ENCODE measurements at places on chromosomes 12 and 14.
A peak's percentile ranks its signal among the peaks of the same experiment; 100 is the strongest.

DNA sequence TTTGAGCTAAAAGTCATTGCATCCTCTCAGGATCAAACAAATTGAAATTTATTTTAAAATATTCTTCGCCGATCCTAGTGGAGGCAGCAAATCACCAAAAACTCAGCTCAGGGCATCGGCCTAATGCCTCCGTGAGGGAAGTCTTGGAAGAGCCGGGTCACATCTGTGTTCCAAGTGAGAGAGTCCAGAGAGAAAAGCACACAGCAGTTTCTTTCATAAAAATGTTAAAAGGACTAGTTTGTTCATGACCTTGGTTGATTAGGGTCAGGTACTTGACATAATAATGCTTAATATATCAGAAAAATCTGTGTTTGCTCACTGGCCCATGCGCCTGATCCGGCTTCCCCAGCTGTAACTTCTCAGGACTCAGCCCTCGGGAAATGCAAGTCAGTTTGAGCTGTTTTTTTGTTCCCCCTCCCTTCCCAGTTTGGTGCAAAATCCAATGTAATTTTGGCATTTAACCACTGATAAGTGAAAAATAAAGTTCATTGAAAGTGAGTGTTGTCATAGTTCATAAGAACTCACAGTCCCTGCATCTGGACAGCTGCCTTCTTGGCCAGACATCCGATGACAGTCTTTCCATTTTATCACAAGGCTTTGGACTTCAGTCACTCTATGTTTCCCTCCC lies 161.7 kb downstream of the CAND1 start:
- DNase-seq: peak; percentile 27

- no peak for DNase-seq
These were observed 1002.3 kb downstream of the FLRT2 start for GRCh38 chr14:86532219-86532618.

GRCh38 chr14:92922155-92922735 lies 705 bp upstream of the CHGA start:
- no peak for DNase-seq

- no peak for DNase-seq
These were observed 28.5 kb upstream of the PYGL start for GRCh38 chr14:50972734-50973133.

- no peak for DNase-seq
These were observed 6.2 kb upstream of the SLC15A4 start for GRCh38 chr12:128829861-128830504.

- no peak for DNase-seq
These were observed 341.4 kb downstream of the RAD51B start for GRCh38 chr14:68160779-68161546.

GRCh38 chr12:3304436-3305165 lies 186.4 kb upstream of the PRMT8 start:
- DNase-seq: peak; percentile 81

- no peak for DNase-seq
These were observed 103.8 kb upstream of the PPM1H start for GRCh38 chr12:63038713-63039100.

DNA sequence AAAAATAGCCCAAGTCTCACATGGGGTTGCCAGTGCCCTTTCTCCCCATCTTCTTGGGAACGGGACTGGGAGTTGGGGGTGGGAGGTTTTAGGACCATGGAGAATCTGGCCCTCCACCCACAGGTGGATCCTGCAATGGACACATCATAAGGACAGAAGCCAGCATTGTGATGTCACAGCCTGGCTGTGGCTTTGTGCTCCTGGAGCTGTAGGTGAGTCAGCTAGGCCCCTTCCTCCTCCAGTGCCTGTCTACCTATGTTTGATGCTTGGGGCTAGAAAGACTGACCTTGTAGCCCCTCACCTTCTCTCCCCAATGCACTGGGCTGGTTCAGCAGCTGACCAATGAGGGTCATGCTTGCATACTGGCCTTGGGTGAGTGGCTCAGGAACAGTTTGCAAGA lies at the start of gene CCDC197:
Gene CCDC197, plus strand, starts transcription at position 220 of the 400 bp plus-strand sequence. CDS start 831 bp downstream, outside the sequence.
- no peak for DNase-seq

All from stromal cell of bone marrow (primary cell).